ENCODE measurements at places on chromosomes 12 and 14.

- no peak for DNase-seq
Observed at GRCh38 chr14:98855926-98856715, 415.9 kb downstream of the BCL11B start.

DNA sequence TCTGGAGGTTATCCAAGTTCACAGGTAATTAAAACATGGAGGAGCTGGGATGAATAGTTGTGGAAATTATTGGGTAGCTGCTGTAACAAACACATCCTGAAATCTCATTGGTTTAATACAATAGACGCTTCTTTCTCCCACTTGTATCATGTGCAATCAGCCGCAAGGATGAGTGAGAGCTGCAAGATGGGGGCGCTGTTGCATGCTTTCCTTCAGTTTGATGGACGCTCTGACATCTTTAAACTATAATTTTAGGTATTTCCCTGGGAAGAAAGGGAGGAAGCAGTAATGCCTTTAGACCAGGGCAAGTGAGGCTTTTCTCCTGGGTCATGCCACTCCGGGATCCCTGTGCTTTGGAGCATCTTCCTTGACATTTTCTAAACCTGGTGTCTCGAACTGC lies 178.7 kb downstream of the PAWR start:
- no peak for DNase-seq

DNA sequence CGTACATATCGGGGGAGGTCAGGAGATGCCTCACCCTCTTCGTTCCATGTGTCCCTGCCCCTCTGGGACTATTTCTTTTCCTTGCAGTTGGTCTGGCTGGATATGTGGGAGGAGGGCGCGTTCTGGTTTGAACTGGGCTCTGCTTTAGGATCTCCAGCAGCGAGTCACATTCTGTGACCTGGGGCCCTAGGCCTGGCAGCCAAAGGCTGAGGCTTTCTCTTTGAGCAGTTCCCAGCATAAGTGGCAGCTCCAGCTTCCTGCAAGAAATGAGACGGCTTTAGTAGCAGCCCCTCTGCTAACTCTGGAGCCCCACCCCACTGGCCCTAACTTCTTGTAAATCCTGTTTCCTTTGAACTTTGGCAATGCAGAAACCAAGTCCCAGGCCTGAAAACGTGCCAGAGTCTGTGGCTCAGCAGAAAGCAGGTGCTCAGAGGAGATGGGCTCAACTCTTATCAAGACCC lies 274.8 kb downstream of the DPF3 start:
- no peak for DNase-seq

GRCh38 chr14:49589387-49589786 lies 3.2 kb upstream of the RPS29 start:
- no peak for DNase-seq

- no peak for DNase-seq
Observed at GRCh38 chr12:97595426-97595831, 132.8 kb downstream of the RMST start.

DNA sequence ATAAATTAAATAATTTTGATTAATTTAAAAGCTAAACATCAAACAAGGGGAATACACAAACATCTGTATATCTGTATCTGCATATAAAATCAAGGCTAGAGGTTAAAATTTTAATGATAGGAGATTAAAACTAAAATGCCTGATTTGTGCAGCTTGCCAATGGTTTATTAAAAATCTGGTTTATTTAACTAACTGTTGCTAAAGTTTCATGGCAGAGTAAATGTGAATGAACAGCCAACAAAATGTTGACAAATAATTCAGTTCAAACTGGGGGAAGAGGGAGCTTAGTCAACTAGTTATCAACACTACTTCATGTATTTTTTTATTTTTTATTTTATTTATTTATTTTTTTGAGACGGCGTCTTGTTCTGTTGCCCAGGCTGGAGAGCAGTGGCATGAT lies 43.0 kb downstream of the BTG1 start:
- DNase-seq: no peak

DNA sequence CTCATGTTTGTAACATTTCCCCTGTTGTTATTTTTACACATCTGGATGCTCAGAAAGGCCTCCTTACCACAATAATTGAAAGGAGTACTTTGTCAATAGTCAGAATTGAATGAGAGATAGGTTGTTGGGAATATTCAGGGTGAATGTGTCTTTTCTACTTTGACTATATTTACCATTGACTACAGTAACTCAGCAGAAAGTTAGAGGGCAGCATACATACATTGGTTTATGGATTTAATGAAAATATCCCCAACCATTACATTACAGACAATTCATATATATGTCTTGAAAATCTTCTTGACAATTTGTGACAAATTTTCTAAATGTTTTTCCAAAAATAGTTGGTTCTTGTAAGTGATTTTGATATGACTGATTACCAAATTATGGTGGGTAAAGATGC lies 97.7 kb downstream of the NTS start:
- no peak for DNase-seq

DNA sequence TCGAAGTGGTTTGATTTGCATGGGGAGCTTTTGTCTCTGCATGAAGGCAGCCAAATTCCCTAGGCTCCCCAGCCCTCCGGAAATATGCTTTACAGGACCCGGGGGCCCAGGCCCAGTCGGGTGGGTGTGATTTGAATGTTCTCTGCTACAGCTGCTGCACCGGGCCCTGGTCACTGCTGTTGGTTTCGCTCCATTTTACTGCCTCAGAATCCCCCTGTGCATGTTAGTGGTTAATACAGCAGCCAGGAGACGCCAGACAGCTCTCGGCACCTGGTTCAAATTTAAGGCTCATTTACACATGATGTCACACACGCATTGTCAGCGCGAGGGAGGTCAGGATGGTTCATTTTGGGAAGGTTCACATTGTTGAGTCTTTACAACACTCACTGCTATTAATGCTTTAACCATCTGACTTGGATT lies 99.6 kb downstream of the SLC38A6 start:
- DNase-seq: no peak

GRCh38 chr12:6684609-6685008 lies 4.6 kb downstream of the ZNF384 start:
- DNase-seq: peak; percentile 67

DNA sequence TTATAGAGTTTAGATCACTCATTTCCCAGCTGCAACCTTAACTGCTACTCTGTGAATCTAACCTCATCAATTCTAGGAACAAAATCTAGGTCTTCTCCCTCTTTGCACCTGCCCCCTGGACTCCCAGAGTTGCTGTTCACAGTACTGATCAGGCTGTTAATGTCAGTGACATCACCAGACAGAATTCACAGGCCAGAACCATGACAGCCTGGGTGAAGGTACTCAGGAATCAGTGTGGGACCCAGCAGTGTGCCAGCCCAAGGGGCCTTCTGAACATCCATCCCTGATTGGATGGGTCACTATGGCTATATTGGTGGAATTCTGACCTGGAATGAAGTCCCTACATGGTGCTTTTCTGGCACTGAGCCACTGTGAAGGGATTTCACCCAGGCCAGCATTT lies 72.8 kb downstream of the CLMN start:
- DNase-seq: no peak

DNA sequence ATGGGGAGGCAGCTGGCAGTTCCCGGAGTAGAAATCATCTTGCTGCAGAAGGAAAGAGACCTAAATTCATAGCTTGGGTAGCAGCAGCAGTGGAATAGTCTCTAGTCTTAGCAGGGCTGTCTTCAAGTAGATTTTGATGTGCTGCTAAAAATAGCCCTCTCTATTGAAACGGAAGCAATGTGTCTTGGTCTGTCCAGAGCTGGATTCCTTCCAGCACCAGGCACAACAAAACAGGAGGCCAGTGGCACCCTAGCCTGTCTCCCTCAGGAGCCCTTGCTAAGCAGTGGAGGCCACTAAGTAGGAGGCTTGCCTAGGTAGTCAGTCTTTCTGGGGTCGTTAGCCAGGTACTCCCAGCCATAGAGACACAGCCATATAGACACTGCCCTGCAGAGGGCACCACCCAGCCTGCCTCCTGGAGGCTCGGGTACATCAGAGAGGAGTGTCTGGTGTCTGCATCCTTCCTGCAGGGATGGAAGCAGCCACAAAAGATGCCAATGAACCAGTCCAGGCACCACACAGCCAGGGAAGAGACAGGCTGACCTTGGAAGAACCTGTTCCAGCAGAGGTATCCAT lies 97.5 kb downstream of the CRACR2A start:
- DNase-seq: peak; percentile 12

DNA sequence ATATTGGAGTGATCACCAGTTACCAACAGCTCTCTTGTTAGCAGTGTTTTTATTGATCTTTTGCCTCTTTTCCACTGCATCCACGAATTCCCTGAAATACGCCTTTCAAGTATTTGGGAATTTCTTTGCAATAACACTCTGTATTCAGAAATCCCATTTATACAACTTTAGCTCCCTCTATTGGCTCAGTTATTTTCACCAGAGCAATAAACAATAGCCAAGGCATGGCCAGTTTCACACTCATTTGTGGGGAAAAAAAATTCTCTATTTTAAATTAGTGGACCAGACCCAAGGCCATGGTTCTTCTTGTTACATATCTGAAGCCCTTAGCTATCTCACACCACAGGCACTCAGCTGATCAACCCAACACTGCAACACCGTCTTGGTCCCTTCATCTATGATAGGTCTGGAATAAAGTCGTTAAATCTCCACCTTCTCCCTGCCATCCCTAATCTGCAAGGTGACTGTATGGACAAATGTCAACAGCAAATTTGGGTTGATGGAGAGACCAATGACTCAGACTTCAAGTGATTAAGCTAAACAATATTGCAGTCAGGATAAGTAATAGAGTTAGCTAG lies 92.4 kb upstream of the TMEM260 start:
- DNase-seq: no peak

- no peak for DNase-seq
Observed at GRCh38 chr14:100121643-100122480, 37.6 kb downstream of the DEGS2 start.

DNA sequence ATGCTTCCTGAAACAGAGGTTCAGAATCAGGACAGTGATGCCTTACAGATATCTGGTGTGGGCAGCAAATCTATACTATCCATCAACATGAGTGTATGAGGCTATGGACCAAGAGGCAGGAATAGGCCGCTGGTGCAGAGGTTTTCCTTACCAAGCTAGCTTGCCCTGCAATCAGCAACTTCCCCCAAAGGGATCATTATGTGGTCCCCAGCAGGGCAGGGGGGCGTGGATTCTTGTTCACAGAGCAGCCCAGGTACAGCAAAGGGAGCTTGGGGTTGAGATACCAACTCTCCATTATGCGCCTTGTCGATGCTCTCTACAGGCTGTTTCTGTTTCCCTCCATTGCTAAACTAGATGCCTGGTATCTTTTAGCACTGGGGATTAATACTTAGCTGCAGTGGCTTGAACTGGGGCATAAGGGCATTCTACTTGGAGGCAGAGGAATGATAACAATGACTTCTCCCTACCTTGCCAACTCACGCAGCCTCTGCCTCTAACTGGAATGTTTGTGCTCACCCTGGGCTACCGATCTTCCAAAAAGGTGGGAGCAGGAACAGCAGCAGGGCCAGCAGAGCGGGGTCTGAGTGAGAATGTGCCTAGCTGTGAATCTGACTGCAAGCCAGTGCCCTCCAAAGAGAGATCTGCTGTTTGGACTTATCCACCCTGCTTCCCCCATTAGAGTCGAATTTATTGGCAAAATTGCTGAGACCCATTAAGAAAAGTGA lies 10.3 kb upstream of the KRT1 start:
- DNase-seq: no peak

GRCh38 chr12:41944216-41944615 lies 200.5 kb downstream of the GXYLT1 start:
- DNase-seq: no peak

GRCh38 chr12:90299121-90299520 lies 590.5 kb upstream of the ATP2B1 start:
- no peak for DNase-seq

GRCh38 chr14:71141701-71142374 lies 234.6 kb downstream of the PCNX1 start:
- DNase-seq: no peak

- peak; percentile 42 for DNase-seq
Observed at GRCh38 chr12:5511644-5512600, 80.0 kb downstream of the NTF3 start.

- DNase-seq: no peak
Observed at GRCh38 chr14:76772300-76773187, 11.3 kb downstream of the VASH1 start.

DNA sequence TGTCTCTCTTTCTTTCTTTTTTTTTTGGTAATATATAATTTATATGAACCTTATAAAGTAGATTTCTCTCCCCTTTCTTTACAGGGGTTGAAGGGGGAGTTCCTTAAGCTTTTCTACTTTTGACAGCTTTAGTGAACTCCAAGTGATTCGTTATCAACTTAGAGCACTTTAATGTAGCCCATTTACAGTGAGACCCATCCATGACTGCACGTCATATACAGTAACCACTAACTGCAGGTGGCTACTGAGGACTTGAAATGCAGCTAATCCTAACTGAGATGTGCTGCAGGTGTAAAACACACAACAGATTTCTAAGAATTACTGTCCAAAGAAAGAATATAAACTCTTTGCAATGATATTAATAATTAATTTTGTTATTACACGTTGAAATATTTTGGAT lies 582 bp downstream of the LRRIQ1 start:
- DNase-seq: no peak

DNA sequence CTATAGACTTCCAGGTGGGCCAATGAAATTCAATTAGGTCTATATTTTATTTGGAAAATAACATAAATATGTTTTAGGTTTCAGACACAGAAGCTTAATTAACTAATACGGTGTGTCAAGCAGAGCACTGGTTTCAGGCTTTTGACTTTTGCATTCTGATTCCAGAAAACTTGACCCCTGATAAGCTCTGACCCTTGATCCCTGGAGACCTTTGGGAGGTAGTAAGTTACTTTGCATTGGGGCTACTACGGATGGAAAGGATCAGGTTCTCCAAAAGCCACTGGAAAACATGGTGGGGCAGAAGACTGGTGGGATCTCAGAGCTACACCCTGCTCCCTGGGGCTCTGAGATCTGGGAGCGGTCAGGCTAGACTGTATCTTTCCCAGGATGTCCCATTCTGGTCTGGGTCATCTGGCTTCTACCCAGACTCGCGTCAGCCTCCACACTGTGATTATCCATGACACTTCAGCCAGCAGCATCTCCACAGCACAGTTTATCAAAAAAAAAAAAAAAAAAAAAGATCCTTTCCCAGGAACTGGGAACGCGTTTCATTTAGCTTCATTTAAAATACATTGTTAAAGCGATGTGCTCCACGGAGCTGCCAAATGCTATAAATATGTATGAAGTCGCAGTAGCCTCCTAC lies 17.8 kb upstream of the EMP1 start:
- DNase-seq: no peak

- DNase-seq: no peak
Observed at GRCh38 chr12:29574500-29574899, 77.0 kb upstream of the OVCH1 start.

GRCh38 chr14:56490379-56490778 lies 89.2 kb upstream of the TMEM260 start:
- no peak for DNase-seq

DNA sequence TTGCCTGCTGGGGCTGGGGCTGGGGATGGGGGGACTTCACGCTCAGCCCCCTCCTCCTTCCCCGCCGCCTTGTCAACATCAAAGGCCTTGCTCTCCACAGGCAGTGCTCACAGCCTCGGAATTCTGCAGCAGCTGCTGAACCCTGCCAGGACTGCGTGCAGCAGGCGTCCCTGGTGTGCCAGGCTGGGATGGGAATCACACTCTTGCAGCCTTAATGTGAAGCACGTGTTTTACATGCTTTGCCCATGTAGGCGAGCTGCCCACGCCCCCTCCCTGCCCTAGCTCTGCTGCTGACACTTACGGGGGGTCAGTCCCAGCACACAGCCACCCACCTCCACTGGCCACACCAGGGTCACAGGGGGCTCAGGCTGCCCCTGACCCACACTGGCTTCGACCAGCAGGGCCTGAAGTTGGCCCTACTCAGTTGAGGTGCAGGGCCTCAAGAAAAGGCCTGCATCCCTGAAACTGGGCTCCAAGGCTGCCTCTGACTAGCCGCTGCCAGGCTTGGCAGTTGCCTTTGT lies 276.2 kb upstream of the RTL1 start:
- DNase-seq: no peak

- no peak for DNase-seq
Observed at GRCh38 chr14:56247495-56248200, 129.4 kb downstream of the PELI2 start.
